ENCODE measurements at places on chromosomes 5 and 9.

DNA sequence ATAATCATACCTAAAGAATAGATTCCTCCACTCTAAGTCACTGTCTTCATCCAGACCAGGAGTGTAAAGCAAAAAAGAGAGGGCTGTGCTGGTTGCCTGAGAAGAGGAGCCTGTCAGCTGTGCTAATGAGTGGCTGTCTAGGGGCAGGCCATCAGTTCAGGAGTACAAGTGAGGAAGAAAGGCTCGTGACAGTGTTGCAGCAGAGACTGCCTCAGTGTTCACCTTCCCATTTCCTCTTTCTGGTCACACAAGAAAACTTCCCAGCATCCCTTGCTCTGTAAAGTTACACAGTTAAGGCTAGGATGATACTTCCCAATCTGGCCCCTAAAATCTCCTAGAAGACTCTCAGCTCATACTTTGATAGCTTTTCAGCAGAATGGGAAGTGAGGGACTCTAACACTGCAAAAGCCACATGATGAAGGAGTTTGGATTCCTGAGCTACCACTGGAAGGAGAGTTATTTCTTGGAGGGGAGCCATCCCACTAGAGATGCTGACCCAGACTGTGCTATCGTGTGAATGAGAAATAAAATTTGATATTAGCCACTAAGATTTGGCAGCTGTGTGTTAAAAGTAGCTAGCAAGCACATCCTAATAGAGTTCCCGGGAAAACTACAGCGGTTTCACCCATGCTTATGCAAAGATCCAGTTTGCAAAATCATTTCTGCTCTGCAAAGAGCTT lies 67.1 kb downstream of the ADAMTS12 start:
- DNase-seq = no peak

DNA sequence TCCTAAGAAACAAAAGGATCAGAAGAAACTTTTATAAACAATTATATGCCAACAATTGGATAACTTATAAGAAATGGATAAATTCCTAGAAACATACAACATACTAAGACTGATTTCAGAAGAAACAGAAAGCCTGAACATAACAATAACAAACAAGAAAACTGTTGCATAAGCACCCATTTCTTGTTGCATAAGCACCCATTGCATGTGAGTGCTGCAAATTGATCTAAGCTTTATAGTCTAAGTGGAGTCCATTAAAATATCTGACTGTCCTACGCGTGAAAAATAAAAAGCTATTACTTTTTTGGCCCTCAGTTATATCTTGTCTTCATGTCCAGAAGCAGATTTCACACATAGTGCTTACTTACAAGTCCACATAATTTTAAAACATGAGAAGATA lies 19.3 kb downstream of the TYRP1 start:
- no peak for DNase-seq

DNA sequence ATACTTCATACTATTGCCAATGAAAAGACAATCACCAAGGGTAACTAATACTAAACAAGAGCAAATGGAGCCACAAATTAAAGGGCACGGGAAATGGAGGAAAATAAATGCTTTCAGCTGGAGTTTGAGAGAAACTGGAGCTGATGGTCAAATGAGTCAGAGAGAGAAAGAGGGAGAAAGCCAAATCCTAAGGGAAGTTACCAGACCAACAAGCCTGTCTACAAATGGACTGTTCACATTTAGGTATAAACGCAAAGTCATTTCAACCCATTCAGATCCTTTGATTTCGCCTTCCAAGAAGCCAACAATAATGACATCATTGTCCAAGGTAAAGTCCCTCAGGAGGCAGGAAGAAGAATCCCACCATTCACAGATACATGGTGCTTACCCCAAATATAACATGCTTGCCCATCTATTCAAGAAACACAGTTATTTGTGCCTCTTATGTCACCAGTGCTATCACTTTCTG lies 351.8 kb downstream of the RAB3C start:
- DNase-seq = no peak

DNA sequence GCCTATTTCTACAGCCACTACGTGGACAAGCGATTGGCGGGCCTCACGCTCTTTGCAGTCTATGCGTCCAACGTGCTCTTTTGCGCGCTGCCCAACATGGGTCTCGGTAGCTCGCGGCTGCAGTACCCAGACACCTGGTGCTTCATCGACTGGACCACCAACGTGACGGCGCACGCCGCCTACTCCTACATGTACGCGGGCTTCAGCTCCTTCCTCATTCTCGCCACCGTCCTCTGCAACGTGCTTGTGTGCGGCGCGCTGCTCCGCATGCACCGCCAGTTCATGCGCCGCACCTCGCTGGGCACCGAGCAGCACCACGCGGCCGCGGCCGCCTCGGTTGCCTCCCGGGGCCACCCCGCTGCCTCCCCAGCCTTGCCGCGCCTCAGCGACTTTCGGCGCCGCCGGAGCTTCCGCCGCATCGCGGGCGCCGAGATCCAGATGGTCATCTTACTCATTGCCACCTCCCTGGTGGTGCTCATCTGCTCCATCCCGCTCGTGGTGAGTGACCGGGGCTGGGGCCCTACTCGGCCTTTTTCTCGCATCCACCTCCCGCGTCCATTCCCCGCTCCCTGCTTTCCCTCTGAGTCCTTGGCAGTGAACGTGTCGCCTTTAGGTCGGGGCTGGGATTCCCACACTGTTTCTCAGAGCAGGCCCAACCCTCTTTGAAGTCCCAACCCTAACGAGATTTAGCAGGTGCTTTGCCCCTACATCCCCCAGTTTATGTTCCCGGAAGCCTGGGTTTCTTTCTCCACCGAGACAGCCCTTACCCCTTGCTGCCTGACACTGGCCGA lies 1.8 kb downstream of the PTGER4 start:
- DNase-seq = no peak

- DNase-seq = no peak
Observed at GRCh38 chr9:77789891-77790290, 141.8 kb upstream of the GNA14 start.

DNA sequence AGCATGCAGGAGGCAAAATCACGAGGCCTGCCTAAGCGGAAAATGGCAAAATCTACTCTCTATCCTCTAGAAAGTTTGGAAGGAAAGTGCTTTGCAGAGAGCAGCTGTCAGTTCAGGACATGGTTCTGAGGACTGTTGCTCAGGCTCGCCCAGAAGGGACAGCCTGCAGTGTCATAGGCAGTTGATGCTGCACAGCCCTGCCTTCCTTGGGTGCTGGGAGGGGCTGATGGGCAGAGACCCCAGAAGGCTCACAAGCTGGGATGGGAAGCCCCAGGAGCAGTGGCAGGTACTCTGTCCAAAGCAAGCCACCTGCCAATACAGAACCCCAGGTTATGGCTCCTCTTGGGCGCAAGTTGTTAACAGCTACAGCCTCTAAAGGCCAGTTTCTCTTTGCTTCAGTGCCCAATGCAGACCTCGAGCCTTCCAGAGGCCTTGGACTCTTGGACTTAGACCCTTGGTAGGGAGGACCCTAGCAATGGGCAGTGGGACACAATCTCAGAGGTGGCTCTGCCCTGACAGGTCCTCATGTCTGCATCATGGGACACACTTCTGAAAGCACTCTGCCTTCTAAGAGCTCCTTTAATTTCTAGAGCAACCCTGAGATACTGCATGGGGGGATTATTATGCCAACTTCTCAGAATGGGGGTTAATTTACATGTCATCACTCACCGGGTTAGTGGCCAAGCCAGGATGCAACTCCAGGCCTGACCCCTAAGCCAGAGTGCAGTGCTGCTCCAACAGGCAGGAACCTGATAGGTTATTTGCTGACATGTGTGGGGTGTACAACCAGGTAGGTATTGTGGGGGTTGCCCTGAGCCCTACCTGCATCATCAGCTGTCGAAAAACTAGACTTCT lies 57.1 kb downstream of the MACROH2A1 start:
- no peak for DNase-seq
